Stomach (tissue), 19 donors: ENCODE measurements at places on chromosomes 7 and 10. TPM values are rescaled to one million over a fixed set of nuclear protein-coding genes. Genes with fewer than 3 reads are reported as not detected.

- peak; percentile 20 for DNase-seq
Measured at GRCh38 chr10:127940866-127941640, 34.1 kb downstream of the PTPRE start.

GRCh38 chr10:102016416-102016815, 39.6 kb downstream of the ARMH3 start:
- no peak for DNase-seq

DNA sequence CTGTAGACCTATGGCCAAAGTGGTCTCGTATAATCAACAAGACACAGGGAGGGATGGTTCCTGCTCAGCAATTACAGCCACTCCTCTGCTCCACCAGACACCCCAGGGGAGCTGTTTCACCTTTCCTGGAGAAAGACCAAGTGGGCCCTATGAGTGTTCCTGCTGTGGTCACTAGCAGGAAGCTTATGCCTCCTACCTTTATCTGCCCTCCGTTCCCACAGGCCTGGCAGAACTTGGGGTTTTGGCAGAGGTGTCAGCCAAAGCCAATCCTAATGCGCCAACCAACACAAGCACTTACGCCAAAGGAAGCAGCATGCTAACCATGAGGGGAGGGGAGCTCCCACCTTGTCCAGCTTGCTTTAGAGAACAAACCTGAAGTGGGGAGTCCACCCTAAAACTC, 31.2 kb downstream of the XPNPEP1 start:
- peak; percentile 38 for DNase-seq

GRCh38 chr10:91788527-91788926, 9.7 kb upstream of the TNKS2 start:
- DNase-seq = peak; percentile 87

GRCh38 chr10:13649844-13650520, 63.2 kb downstream of the PRPF18 start:
- DNase-seq = no peak

ATXN7L1 gene
- 11.7 TPM for total RNA-seq
